ENCODE measurements at places on chromosomes 1 and 21.

DNA sequence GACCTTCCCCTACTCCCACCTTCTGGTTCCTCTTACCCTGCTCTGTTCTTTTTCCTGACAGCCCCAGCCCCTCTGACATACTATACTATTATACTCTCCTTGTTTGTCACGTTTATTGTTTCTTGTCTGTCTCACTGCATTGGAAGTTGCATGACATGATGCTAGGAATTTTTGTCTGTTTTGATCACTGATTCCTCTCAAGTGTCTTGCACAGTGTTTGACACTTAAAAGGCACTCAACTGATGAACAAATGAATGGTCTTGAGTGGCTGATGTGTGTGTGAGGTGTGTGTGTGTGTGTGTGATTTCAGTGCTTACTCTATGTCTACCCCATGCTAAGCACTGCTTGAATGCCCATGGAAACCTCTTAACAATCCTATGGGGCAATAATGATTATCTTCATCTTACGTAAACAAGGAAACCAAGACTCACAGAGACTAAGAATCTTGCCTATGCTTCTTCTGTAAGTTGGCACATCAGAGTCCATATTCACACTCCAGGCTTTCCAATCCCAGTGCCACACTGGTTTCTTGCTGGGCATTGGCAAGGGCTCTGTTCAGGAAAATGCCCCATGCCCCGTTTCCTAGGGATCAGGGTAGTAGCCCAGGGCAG lies 59.7 kb downstream of the ATP1A1 start:
- DNase-seq, result no peak

GRCh38 chr1:100404821-100405220 lies 52.5 kb downstream of the CDC14A start:
- no peak for DNase-seq

GRCh38 chr1:185808631-185809030 lies 74.4 kb downstream of the HMCN1 start:
- no peak for DNase-seq

DNA sequence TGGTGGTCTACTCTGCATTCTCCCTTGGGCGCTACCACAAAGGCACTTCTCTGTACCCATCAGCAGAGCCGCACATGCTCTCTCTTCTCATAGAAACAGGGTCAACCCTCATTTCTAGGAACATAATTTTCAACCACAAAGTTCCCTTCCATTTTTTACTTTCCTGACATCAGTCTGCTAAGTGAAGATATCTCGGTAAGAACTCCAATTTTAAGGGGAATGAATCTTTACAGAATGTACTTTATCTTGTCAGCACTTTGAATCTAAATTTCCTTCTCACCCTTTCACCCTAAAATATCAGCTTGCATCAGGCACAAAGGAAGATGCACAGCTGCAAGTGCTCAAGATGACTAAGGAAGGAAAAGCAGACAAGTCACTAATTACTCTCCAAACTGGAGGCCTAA lies 545.9 kb downstream of the SMYD3 start:
- DNase-seq, result no peak

DNA sequence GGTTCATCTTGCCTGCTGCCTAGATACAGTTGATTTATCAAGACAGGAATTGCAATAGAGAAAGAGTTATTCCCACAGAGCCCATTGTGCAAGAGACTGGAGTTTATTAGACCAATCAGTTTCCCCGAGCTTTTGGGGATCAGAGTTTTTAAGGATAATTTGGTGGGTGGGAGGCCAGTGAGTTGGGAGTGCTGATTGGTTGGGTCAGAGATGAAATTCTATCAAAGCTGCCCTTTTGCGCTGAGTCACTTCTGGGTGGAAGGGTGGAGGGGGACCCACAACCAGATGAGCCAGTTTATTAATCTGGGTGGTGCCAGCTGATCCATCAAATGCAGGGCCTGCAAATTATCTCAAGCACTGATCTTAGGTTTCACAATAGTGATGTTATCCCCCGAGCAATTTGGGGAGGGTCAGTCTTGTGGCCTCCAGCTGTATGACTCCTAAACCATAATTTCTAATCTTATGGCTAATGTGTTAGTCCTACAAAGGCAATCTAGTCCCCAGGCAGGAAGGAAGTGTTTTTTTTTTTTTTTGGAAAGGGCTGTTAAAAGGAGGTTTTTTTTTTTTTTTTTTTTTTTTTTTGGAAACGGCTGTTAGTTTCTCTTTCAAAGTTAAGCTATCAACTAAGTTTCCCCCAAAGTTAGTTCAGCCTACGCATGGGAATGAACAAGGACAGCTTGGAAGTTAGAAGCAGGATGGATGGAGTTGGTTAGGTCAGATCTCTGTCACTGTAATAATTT lies 7.4 kb downstream of the SLC16A4 start:
- DNase-seq, result no peak

DNA sequence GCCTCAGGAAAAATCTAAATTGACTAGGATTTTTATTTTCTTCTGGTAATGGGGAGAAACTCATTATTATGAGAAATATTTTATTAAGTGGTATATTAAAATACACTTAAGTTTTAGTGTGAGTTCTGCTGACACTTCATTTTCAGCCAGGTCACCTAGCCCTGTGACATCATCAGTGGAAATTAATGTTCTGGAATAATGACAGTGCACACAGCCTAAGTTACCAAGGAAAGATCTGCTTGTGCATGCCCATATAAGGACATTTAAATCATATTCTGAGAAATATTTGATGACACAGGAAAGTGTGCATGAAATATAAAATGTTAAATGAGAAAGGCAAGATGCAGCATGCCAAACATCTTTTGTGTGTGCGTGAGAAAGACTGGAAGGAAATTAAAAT lies 102.0 kb downstream of the KIF14 start:
- DNase-seq, result no peak

- DNase-seq, result no peak
Observed at GRCh38 chr1:204902671-204903070, 32.0 kb downstream of the NFASC start.

- DNase-seq, result no peak
Observed at GRCh38 chr1:201054091-201054543, 30.6 kb upstream of the KIF21B start.

DNA sequence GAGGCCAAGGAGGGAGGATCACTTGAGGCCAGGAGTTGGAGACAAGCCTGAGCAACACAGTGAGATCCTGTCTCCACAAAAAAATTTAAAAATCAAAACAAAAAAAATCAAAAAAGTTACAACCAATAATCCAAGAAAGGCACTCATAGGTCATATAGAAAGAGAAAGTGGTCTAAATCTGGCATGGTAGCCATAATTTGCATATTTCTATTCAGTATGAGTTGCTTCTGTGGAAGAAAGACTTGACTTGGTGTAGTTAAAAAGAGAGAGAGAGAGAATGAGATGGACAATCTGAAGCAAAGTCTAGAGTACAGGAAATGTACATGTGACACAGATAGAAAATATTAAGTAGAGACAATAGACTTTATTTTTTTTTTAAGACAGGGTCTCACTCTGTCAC lies 22.5 kb downstream of the JMJD4 start:
- no peak for DNase-seq

DNA sequence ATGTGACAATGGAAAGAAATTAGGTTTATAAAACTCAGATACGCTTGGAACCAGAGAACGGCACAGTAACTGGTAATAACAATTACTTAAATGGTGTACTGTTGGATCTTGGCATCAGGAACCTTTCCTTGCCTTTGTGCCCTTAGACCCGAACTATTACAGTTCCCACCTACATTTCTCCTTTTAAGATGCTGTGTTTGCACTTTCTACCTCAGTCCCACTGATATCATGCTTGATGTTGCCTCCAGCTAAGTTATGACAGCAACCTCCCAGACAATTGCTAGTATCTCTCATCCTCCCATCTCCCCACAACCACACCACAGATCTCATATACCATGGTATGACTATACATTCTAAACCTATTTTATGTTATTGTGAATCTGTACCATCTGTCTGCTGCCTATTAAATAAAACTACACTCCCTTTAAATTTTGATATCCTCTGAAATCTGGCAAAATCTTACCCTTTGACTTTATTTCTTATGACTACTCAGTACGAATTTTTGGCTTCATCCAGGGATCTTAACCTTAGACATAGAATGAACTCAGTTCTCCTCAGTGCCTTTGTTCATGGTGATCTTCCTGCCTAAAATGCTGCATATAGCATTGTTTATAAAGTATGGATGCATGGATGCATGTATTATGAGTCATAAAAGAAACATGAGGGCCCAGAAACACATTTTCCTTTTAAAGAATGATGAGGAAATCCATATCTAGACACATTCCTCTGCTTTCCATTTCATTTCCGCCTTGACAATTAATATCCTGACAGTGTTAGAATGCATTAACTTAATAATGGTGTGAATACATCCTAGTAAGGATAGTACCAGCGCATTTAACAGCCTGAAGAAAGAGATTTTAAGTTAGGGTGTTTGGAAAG lies 64.1 kb downstream of the LRRC8D start:
- DNase-seq, result no peak

DNA sequence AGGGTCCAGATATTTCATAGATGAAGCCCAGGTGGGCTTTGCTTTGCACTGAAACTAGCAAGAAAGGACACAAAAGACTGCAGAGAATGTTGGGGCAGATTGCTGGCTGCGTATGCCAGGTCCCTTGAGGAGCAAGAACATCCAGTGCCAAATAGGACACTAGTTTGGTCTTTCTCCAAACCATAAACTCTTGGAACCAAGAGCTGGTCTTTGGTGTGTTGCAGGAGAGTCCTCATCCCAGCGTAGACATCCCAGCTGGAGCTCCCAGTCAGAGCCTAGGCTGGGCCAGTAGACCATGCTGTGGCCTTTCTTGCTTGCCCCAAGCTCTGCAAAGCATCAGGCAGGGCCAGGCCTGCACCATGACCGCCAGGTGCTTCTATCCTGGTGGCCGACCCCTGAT lies 87.5 kb downstream of the ATP5PO start:
- DNase-seq, result no peak

- no peak for DNase-seq
Observed at GRCh38 chr1:31675161-31675560, 28.7 kb downstream of the COL16A1 start.

DNA sequence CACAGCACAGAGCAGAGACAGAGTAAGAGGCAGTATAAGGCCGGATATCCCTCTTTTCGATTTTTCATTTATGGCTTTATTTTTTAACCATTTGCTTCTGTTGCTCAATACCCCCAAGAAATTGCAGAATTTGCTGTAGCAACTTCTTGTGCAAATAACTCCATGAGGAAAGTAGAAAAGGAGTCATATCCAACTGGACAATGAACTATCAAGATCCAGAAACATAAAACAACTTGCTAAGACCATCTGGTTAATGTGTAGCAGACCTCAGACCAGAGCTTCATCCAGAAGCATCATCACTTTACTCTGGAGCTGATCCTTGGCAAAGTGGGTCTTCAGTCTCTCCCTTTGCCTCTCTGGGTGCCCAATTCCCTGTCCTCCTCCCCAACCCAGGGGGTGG lies 45.9 kb downstream of the ZNF697 start:
- DNase-seq, result no peak

- DNase-seq, result no peak
Observed at GRCh38 chr1:172405912-172406311, 14.6 kb upstream of the C1orf105 start.

- no peak for DNase-seq
Observed at GRCh38 chr1:26701266-26701994, 5.6 kb downstream of the ARID1A start.

- DNase-seq, result no peak
Observed at GRCh38 chr1:67586596-67586995, 98.4 kb upstream of the GADD45A start.

- no peak for DNase-seq
Observed at GRCh38 chr1:155026154-155026553, 7.4 kb downstream of the DCST2 start.

DNA sequence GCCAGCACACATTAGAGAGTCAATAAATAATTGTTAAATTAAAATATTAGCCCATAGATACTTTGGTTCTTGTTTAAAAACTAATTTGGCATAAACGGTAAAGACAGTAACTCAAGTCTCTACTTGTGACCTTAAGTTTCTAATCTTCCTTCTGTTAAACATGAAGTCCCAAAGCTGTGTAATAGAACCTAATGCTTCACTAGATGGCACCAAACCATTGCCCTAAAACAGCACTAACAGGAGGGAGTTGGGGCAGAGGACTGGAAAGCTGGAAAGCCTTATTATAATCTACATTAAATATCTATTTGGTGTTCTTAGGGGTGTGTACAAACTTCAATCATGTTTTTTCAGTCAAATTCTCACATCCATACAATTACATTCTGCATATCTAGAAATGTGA lies 176.7 kb downstream of the OLFM3 start:
- DNase-seq, result no peak

DNA sequence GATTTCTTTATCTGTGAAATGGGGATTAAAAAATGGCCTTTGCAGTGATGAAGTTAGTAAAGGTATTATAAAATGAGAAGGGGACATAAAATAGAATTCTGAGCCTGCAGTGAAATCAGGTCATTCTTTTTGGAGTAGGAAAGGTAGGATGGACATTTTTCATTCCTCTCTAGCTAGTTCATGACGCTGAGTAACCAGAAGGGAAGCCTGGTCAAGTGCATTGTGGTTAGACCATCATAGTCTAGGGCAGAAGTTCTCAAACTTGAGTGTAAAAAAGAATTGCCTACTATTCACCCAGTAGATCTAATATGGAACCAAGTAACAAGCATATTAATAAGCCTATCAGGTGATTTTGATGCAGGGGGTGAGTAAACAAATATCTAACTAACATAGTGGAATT lies 50.8 kb downstream of the TGFB2 start:
- no peak for DNase-seq

- DNase-seq, result no peak
Observed at GRCh38 chr1:39779821-39780220, 8.7 kb upstream of the OXCT2 start.

DNA sequence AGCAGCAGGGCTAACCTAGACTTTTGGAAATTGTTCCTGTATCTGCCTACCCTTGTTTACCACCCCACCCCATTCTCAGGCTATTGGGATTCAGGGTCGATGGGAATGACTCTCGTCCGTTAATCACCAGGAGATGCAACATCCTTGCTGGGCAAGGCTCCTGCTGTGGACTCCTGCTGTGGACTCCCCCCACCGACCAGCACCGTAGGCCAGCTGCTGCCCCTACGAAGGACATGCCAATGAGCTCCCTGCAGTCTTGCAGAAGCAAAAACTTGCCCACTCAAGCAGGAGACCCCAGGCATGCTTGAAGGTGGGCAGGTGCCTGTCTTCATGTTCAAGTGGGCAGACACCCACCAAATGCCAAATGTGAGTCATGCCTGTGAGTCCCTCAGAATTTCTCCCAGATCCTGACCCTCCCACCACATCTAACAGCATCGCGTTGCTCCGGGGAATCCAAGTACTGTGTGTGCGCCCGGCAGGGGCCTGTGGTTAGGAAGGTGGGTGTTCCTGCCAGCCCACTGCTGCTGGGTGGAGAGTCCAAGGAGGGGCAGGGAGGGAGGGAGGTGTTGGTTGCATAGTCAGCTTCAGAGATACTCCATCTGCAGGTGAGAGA lies 41.7 kb upstream of the SOX13 start:
- no peak for DNase-seq

DNA sequence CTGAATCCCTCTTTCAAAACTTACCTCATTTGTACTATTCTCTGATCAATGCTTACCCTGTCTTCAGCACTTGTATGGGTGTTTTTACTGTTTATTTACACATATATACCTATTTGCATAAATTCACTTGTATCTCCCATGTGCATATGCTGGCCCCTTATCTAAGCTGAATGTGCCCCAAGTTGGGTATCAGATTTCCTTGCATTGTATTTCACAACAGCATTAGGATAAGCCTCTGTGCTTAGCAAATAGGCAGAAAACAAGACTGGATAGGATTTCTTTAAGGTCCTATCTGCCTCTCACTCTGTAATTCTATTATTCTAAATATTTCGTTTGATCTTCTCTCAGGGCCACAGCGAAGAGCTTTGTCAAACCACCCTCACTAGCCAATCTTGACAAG lies 45.9 kb upstream of the IPO9 start:
- DNase-seq, result no peak

GRCh38 chr1:62912028-62912638 lies 128.2 kb downstream of the ATG4C start:
- DNase-seq, result no peak

Measured in stimulated activated naive CD8-positive, alpha-beta T cell treated with anti-CD3 and anti-CD28 coated beads, Interleukin-15, Interleukin-2, amounts not matched to agents 100 U/mL and 50 U/mL, for 24 hours (primary cell).